GM04503 (cell line): ENCODE measurements at places on chromosomes 16 and 17.
A peak's percentile ranks its signal among the peaks of the same experiment; 100 is the strongest.

DNA sequence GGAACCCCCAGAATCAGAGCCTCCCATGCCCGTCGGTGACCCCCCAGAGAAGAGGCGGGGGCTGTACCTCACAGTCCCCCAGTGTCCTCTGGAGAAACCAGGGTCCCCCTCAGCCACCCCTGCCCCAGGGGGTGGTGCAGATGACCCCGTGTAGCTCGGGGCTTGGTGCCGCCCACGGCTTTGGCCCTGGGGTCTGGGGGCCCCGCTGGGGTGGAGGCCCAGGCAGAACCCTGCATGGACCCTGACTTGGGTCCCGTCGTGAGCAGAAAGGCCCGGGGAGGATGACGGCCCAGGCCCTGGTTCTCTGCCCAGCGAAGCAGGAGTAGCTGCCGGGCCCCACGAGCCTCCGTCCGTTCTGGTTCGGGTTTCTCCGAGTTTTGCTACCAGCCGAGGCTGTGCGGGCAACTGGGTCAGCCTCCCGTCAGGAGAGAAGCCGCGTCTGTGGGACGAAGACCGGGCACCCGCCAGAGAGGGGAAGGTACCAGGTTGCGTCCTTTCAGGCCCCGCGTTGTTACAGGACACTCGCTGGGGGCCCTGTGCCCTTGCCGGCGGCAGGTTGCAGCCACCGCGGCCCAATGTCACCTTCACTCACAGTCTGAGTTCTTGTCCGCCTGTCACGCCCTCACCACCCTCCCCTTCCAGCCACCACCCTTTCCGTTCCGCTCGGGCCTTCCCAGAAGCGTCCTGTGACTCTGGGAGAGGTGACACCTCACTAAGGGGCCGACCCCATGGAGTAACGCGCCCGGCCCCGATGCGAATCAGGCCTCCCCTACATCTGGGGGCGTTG, 4.0 kb downstream of the TPSG1 start:
- DNase-seq: no peak

GRCh38 chr16:86042996-86043725, 144.2 kb downstream of the IRF8 start:
- no peak for DNase-seq

- no peak for DNase-seq
Measured at GRCh38 chr17:40019140-40019991, 4.1 kb downstream of the CSF3 start.

DNA sequence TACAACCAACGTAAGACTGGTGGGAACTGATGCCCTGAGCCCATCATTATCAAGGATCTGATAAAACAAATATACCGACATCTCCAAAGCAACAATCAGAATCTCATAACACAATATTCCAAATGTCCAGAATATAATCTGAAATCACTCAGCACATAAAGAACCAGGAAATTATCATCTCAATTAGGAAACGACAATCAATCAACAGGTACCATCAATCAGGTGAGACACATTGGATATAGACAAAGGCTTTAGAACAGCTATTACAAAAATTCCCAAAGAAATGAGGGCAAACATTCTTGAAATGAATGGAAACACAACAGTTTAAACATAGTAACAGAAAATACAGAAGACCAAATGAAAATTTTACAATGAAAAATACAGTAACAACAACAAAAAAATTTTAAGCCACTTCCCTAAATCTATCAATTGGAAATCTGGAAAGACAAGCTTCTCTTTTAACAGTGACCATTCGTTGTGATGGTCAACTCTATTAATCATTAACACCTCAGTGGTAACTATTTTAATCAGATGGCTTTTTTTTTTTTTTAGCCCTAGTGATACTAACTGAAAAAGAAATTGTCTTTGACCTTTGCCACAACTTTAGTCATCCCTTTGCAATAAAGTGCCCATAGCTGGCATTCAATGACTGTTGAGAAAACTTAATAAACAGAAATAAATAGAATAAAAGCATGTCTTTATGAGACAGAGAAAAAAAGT, 70.4 kb downstream of the USP32 start:
- DNase-seq: no peak

DNA sequence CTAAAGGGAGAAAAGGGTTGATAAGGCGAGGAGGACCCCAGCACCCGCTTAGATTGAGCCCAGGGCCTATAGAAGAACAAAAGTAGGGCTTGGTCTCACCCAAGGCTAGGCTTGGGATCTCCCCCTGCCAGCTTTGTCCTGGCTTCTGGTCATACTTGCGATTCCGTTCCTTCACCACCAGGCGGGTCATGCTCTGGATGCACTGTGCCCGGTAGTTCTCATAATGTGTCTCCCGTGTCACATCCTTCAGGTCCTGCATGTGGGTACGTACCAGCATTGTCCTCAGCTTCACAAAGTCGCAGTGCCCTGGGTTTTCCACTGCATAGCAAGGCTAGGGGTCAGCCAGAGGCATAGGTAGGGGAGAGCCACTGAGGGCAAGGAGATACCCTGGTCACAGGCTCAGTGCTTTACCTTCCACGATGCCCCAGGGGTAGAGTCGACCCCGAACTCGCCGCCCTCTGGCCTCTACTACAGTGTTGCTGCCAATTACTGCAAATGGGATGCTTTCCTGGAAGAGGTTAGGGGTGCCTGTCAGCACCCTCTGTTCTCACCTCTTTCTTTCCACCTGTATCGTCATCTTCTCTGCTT, 6.5 kb upstream of the MTMR4 start:
- DNase-seq: no peak

DNA sequence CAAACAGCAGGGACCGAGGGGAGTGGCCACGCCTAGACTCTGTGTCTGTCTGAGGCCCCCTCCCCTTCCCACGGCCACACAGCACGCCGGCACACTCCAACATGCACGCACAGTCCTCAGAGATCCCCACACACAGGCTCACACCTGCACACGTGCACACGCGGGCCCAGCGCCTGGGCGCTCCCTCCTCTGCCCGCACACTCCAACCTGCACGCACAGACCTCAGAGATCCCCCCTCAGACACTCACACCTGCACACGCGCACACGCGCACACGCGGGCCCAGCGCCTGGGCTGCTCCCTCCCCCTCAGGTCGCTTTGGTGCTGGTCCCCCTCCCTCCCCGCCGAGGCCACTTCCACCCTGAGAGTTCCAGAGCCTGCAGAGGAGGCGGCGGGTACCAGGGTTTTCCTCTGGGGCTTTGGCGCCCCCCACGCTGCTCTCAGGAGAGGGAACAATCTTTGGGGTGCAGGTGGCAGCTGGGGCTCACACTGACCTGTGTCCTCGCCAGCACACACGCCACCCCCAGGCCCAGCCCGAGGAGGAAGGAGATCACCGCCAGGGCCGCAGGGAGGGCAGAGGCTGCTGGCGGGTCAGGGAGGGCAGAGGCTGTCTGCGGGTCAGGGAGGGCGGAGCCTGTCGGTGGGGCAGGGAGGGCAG, 1.6 kb downstream of the CD7 start:
- DNase-seq: no peak

DNA sequence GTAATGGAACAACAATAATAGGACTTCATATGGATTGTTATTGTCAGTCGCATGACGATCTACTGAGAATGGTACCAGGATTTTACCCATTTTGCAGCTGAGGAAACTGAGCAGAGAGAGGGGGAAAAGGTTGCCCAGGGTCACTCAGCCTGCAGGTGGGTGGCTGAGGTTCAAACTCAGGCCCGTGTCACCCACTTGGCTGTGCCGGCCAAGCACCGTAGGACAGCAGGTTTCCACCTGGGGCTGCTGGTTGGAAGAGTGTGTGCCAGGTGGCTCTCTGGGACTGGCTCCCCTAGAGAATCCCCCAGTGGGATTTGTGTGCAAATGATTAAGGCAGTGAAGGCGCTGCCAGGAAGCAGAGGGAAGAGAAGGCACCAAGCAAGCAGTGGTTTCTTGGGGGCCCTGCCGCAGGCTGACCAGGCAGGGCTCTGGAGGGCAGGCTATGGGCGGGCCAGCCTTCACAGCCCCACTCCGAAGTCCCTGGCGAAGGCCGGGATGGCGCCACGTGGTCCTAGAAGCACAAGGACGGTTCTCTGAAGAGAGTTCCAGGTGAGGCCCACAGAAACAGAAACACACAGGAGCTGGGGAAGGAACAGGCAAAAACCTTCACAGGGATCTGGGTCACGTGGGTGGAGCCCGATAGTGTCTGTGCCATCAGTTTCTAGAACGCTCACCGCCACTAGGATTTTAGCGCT, 163.5 kb downstream of the IRF8 start:
- no peak for DNase-seq

DNA sequence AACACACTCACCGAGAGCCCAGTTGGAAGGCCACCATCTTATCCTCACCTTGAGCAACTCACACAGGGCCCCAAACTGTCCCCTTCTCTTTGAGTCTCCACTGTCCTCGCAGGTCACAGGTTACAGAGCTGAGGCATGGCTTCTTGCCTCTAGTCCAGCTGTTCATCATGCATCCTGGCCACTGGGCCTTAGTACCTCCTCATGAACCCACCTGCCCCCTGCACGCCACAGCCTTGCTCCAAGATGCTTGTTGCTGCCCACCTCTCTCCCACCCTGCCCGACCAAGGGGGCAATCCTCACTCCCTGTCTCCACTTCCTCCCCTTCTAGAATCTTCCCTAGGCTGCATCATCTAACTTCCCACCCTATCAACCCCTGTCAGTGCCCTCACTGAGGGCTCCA, 17.1 kb downstream of the CDH5 start:
- DNase-seq: no peak

DNA sequence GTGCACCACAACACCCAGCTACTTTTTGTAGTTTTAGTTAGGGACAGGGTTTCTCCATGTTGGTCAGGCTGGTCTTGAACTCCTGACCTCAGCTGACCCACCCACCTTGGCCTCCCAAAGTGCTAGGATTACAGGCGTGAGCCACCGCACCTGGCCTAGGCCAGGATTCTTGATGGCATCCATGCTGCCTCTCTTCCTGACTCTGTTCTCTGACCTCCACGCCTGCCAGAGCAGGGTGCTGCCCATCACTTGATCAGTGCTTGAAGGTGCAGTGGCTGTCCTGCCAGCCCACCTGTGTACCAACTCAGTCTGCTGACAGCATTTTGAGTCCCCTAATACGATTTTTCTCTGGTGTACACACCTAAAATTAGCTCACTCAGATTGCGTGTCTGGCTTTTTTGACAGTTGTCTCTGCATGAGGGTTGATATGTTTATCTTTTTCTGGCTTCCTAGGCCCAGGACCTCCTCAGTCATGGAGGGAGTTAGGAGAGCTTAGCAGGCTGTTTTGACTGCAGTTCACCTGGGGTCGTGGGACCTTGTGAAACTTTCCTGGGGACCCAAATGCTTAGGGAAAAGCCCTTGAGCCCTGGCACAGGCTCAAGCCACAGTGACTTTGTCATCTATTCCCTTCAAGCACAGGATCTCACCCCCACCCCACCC, 5.9 kb downstream of the HAS3 start:
- DNase-seq: no peak

DNA sequence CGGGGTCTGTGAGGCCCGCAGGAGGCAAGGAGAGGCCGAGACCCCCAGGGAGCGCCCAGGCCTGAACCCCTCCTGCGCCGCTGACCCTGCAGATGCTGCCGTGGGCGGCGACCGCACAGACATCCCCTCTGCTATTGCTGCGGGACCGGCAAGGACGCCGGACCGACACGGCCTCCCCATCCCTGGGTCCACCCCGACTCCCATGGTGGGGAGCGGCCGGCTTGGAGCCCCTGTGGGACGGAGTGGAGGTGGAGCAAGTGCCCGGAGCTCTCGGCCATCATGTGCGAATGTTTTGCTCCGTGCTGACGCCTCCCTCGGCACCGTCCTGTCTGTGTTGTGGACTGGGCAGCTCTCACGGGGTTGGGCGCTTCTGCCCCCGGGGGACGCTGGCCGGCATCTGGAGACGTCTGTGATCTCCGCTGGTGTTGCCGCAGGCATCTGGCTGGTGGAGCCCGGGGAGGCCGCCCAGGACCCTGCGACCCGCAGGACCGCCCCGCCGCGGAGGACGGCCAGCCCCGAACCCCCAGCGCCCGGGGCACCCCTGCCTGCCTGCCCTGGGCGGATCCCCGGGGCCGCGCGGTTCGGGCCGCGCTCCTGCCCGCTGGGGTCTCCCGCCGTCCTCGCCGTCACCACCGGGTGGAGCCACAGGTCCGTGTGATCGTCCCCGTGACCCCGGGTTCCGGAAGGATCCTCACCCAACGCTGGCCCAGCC, 12.8 kb upstream of the GNG13 start:
- no peak for DNase-seq

DNA sequence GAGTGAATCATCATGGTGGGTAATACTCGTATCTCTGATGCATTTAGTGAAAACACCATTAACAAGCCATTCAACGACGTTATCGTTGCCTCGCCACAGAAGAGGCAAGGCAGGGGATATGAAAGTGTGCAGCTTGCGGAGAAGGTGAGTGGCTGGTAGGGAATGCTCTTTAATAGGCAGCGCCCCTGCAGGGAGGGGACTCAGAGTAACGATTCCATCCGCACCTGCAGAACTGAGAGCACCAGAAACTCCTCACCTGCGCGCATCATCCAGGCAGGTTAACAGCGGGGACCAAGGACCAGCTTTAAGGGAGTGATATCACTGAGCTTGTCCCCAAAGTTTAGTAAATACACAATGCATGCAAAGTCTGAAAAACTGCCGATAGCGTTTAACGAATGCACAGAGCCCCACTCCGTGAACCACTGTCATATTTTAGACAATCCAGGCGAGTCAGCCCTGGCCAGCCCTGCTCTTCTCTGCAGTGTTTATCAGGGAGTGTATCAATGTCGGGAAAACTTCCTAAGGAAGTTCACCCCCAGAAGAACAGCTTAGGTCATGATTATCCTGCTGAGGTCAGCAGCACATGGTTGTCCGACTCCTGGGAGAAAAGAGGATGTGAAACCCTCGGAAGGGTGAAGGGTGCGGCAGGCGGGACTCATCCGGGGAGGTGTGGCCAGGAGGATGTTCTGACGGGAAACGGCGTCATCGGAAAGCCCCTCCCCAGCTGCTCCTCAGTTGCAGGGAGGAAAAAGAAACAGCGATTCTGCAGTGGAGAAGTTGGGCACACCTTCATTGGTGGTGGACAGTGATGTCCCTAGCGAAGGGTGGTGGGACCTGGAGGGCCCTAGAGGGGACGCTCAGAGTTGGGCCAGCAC, 68.5 kb upstream of the DNAH17 start:
- DNase-seq: no peak

DNA sequence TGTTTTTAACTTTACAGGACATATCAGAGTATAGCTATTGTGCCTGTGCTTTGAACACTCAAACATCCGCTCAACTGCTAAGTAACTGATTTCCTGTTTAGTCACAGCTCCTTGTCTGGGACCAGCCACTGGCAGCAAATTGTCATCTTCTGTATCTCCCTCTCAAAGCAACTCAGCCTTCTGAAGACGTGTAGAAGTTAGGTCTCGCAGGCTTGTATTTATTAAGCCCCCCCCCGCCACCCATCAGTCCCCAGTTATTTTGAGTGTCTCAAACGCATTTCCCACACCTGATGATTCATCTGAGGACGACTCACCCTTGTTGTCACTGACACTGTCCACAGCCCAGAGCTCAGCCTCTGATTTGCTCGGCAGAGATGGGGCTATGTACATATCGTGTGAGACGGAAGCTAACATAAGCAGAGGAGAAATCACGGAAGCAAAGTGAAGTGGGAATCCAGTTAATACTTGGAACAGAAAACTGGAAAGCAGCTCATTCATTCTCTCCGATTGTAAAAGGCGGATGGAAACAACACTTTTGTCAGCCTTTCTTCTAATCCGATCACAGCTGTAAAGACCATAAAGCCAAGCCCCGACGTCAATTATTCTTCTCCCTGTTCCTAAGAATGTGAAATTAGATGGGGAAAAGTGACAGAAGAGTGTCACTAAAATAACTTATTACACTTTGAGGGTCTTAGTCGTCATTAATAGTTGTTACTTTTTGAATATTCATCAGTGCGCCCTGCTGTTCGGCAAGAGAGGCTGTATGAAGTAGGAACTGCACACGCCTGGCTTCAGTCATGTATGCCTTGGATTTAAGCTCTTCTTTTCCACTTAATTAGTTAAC, 64.2 kb downstream of the PITPNC1 start:
- DNase-seq: peak; percentile 75
